ENCODE measurements at places on chromosomes 13 and 19.

GRCh38 chr19:17322854-17323253 is 11.8 kb downstream of the ANO8 start:
- no peak for DNase-seq

DNA sequence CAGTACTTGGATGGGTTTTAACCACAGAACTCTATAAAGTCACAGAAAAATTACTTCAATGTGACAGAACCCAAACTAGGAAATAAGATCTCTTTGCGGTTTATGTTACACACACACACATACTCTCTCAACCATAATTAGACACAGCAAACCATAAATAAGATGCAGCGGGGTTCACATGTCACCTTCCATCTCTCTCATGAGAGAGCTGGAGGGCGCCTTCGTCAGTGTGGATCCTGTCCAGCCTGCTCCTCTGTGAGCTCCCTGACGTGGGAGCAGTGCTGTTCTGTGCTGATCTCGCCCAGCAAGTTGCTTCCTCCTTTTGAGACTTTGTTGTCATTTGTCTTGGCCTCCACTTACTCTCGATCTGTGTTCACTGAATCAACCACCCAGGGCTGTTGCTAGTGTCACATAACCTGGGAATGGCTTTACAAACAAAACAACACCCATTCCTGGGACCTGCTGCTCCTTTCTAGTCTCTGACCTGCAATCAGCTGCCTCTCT is 204.9 kb upstream of the KL start:
- no peak for DNase-seq

- no peak for DNase-seq
Observed at GRCh38 chr13:39253774-39254173, 215.5 kb downstream of the NHLRC3 start.

DNA sequence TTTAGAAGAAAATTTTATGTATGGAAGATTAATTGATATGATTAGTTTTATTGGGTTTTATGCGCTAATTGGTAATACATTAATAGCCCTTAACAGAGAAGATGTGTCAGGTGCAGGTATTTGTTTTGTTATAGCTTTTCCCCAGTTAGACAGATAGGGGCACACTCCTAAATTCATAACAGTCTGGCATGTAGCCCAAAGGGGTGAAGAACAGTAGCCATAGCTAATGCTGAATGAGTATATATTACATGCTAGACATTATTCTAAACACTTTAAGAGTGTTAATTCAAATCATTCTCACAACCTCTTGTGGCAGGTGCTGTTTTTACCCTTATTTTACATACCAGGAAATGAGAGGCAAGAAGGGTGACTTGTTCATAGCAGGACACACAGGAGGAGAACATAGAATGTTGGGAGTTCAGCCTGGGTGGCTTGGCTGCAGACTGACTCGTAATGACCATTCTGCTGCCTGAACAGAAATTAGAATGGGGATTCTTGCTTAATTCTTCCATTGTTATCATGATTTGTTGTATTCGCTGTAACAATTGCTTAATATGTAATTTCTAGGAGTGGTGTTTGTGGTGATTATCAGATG is 20.1 kb downstream of the PCCA start:
- no peak for DNase-seq

DNA sequence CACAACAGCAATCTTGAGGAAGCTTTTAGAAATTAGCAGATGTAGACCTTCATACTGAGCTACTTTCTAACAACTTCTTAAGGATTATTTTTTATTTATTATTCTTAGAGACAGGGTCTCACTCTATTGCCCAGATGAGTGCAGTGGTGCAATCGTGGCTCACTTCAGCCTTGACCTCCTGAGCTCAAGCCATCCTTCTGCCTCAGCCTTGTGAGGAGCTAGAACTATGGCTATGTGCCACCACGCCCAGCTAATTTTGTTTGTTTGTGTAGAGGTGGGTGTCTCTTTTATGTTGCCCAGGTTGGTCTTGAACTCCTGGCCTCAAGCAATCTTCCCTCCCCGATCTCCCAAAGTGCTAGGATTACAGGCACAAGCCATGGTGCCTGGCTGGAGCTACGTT is 200.6 kb downstream of the TSHZ3 start:
- DNase-seq, result no peak

- peak; percentile 24 for DNase-seq
Observed at GRCh38 chr19:8109890-8110662, 39.3 kb downstream of the FBN3 start.

- DNase-seq, result no peak
Observed at GRCh38 chr13:48571126-48571913, 38.4 kb upstream of the RCBTB2 start.

DNA sequence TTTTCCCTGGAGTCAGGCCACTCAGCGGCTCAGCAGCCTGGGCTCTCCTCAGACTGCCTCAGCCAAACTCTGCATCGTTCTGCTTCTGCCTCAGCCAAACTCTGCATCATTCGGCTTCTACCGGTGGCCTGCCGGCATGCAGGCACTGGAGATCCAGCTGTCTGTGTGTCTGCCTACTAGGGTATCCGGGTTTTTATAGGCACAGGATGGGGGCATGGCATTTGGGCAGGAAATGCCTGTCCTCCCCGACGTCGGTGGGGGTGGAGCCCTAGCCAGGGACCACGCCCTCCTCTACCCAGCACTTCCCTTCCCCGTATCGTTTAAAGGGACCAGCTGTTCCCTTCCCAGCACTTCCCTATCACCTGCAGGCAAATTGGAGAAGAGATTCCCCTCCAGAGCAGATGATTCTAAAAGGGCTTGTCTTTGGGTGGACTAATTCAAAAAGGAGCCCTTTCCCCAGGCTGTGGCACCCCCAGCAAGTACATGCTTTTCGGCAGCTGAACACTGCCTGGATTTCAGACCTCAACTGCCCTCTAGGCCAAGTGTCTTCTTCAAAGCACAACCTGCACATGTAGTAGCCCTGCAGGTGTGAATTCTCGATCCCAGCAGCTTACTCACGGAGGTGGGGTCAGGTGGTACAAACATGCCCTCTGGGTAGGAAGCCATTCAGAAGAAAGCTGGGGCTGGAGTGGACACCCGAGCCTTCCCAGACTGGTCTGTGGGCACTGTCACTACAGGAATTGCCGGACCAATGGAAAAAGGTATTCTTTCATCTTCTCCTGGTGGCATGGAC is 25.4 kb upstream of the GPR12 start:
- peak; percentile 73 for DNase-seq

- DNase-seq, result peak; percentile 92
Observed at GRCh38 chr19:45677351-45678230, 9.6 kb downstream of the GIPR start.

DNA sequence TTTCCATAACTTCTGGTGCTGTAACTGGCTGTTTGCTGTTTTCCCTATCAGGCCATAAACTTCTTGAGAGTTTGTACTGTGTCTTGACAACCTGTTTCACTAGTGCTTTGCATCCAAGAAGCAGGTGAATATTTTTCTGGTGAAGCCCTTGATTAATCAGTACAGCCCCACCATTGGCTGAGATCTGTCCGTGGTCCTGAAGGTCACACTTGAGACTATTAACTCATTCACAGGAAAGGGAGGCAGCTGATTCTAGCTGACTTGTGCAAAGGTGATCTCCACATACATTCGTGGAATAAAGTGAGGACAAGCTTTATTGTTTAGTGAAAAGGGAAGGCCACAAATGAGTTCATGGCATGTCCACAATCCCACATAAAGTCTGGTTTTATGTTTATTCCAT is 61.4 kb upstream of the ZNF835 start:
- DNase-seq, result no peak

- no peak for DNase-seq
Observed at GRCh38 chr13:41345914-41346589, 35.0 kb downstream of the NAA16 start.

- DNase-seq, result no peak
Observed at GRCh38 chr13:108276060-108276459, 6.5 kb downstream of the TNFSF13B start.

DNA sequence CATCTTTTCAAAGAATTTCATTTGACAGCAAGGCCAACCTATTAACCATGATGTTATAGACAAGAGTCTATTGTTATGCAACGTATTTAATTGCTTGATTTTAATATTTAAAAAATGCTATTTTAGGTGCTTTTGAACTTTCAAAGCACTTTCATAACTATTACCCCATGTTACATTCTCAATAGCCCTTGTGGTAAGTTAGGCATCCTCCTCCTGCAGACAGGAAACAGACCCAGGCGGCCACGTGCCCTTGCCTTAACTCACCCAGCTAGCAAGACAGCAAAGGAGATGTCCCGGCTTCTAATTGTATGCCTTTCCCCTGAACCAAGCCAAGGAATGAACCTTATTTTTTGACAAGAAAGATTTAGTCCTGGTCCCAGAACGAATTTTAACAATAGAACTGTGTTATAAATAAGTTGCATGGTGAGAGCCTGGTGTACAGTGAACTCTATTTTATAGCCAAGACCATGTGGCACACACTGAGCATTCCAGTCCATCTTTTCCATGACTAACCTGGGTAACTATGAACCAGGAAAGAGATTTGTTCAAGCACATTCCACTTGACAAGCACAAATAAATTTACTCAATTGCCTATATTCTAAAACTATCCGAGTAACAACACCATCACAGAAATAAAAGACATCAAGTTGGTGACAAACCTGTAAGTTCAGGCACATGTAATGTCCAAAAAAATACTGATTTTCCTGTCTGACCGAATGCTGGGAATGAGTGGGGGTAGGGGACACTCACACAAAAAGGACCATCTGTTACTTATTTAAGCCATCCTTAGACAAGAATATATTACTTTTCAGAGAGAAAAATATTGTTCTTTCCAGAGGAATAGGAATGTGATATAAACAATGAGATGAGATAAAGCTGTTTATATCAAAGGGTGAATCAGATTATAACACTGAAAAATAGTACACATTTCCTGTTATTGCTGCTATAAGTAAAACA is 163.0 kb downstream of the EFNB2 start:
- no peak for DNase-seq

- no peak for DNase-seq
Observed at GRCh38 chr13:23212671-23213070, 31.9 kb downstream of the SGCG start.

GRCh38 chr19:17706750-17707181 is 12.5 kb upstream of the MAP1S start:
- no peak for DNase-seq

DNA sequence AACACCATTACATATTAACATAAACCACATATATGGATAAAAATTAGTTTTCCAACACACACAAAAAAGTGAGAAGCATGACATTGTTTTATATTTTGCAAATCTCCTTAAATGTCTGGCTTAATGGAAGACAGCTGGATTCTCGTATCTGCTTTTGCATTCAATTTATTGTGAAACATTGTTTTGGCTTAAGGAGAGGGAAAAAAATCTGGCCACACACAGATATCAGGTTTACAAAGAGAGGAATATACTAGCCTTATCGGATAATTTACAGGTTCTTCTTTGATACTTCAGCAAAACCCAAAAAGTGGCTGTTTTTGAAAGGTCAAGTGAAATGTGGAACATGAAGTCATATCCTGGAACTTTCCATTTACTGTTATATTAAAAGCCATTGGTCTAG is 523.5 kb upstream of the ARGLU1 start:
- DNase-seq, result no peak

GRCh38 chr13:48647625-48648024 is 6.1 kb upstream of the CYSLTR2 start:
- no peak for DNase-seq

GRCh38 chr13:77390391-77390790 is 63.5 kb upstream of the MYCBP2 start:
- DNase-seq, result no peak

DNA sequence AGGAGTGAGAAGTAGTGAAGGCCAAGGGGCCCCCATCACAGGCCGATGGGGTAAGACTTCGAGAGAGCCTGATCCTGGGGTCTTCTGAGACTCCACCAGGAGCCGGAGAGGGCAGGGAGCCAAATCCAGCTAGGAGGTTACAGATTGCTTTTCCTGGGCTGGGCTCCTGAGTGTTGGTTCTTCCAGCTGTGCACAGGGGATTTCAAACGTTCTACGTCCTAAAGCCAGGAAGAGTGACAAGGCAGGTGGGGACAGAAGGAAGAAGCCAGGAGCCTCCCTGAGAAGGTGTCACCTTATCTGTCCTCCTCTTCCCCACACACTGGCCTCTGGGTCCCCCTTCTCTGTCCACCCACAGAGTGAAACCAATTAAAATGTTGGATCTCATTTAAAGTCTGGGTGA is 16.1 kb upstream of the TPRX2 start:
- DNase-seq, result no peak
